ENCODE measurements at places on chromosomes 6 and 20. TPM values are rescaled to one million over a fixed set of nuclear protein-coding genes. Genes with fewer than 3 reads are reported as not detected.

MOG gene
- 5.4 TPM for total RNA-seq

ANKRD66 gene
- not detected for total RNA-seq

RBPJL gene
- total RNA-seq, result not detected

GGTLC1 gene
- not detected for total RNA-seq

FIG4 gene
- 8.9 TPM for total RNA-seq

SYCP2 gene
- total RNA-seq, result 2.8 TPM

CST7 gene
- total RNA-seq, result 0.92 TPM

ADGRB3 gene
- 0.89 TPM for total RNA-seq

POM121L2 gene
- not detected for total RNA-seq

DNA sequence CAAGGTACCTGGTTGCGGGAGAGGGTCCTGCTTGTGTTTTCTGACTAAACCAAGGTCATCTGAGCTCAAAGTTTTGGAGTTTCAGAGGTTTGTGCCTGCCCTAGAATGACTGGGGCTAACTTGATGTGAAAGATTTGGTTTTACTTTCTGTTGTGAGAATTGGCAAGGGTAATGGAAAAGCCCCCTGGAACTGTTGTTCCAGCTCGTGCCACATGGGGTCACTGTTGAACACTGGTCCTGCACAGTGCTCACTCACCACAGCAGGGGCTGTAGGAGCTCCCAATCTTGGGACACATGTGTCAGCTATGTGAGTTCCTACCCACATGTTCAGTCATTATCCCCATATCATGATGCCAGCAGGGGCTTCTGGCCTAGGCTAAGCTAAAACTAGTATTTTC lies 6.5 kb downstream of the TGM6 start:
- no peak for DNase-seq

GRCh38 chr20:58069207-58069606 lies 159.2 kb downstream of the ANKRD60 start:
- DNase-seq, result no peak

GRCh38 chr6:127954082-127954481 lies 53.2 kb upstream of the THEMIS start:
- DNase-seq, result no peak

DNA sequence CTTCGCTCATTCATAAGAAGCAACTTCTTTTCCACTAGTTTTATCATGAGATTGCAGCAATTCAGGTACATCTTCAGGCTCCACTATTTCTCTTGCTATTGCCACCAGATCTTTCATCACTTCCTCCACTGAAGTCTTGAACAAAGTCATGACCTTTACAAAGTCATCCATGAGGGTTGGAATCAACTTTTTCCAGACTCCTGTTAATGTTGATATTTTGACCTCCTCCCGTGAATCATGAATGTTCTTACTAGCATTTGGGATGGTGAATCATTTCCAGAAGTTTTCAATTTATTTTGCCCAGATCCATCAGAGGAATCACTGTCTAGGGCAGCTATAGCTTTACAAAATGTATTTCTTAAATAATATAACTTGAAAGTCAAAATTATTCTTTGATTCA lies 1.5 kb downstream of the CENPQ start:
- DNase-seq, result no peak

DNA sequence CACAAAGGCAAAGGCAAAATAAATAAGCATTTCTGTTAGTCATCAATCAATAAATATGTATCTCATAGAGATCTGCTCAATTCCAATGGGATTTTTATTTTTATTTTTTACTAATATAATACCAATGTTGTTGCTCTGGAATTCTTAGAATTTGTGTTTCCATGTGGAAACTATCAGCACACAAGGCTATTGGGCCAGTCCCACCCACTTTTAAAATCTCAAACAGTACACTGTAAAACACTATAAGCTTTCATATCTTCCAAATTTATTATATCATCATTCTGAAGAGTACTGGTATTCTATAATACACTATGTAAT lies 563.8 kb upstream of the MARCKS start:
- DNase-seq, result no peak

DNA sequence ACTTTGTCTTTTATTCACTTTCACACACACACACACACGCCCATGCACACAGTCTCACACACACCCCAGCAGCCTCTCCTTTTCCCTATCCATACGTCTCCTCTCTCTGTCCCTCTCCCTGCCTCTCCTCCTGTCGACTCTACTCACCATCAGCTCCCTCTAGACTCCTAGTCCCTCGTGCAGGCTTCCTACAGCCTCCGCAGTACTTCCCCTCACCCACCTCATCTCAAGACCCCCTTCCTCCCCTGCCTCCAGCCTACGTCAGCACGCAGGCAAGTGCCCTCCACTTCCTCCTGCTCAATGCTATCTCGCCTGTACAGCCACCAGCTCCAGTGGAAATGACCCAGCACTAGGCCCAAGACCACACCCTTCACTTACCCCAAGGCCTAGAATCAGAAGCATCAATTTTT lies 820 bp upstream of the TREML2 start:
- no peak for DNase-seq

GRCh38 chr20:54774426-54774825 lies 299.0 kb downstream of the DOK5 start:
- no peak for DNase-seq
